ENCODE measurements at places on chromosomes 4 and X. TPM values are rescaled to one million over a fixed set of nuclear protein-coding genes. Genes with fewer than 3 reads are reported as not detected.

DNA sequence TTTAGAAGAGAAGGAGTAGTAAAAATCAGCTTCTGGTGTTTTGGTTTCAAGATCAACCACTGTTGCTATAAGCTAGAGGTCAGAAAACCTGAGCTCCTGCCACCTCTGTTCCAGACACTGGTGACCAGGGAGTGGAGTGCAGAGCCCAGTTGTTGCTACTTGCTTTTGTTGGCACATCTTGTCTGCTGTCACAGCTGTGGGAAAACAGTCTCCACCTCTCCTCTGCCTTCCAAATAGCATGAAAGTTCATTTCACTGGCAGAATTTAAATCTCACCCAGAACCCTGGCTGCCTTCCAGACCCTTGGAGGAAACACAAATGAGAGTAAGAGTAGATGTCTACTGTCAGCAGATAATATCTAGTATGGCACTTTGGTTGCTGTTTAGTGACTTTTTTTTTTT, 297.5 kb upstream of the KLF3 start:
- DNase-seq: no peak

- DNase-seq: no peak
These were observed 81.1 kb downstream of the VMA21 start for GRCh38 chrX:151478058-151478457.

DNA sequence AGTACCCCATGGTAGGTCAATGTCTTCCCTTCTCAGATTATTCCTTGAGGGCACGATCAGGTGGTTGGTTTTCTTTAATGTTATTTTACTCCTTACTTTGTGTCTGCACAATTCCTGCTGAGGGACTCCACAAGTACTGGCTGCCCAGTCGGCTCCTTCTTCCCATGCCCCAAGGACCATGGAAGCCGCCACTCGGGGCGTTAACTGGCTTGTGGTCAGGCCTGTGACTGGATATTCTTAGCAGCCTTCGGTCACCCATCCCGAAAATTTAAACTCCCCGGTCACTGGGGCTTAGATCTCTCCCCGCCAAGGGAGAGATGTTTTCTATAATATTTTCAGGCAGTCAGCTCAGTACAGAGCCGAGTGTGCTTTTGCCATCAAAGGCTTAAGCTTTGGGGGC, 24.7 kb upstream of the BCOR start:
- DNase-seq: no peak

The TIMP1 gene
- 120 TPM for total RNA-seq

The SLBP gene
- total RNA-seq: 45.8 TPM

The LRIT3 gene
- 0.16 TPM for total RNA-seq

The NDNF gene
- total RNA-seq: 8.6 TPM

Measured in mesothelial cell of epicardium (in vitro differentiated cells).